CD8-positive, alpha-beta memory T cell (primary cell): ENCODE measurements at places on chromosomes 6 and 20. TPM values are rescaled to one million over a fixed set of nuclear protein-coding genes. Genes with fewer than 3 reads are reported as not detected.

Gene PACSIN1
- total RNA-seq = 0.64 TPM

Gene RNASET2
- total RNA-seq = 27.6 TPM

Gene EEF1E1
- total RNA-seq = 71.2 TPM

Gene CTAGE9
- total RNA-seq = not detected

Gene ID4
- not detected for total RNA-seq

DNA sequence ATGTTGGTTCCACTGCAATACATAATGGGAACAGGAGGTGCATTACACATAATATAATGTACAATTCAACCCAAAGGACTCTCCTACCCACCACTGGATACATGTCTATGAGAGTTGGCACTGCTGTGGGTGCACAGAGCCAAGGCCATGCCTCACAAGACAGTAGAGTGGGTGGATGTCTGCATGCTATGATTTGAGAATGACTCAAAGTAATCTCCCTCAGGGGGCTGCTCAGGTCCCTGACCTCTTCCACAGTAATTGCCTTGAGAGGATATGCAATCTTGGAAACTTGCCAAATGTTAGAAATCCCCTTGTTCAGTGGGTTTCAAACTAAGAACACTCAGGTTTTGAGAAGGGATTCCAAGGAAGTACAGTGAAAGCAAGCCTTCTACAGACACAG is 79.0 kb downstream of the ANKEF1 start:
- no peak for DNase-seq

DNA sequence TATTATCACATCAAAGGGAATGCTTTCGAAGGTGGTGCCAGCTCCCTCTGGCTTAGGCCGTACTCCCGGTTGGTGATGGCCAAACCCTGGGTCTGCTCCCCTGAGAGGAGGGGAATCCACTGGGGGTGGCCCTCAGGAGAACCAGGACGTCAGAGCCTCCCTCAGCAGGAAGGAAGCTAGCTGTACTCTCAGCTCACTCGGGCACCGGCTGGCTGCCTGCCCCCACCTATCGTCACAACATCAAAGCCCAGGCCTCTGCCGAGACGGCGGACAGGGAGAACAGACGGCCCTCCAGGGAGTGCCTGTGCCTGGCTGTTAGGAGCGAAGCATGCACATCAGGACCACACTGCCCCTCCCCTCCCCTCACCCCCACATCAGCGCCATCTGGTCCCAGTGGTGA is 9.2 kb upstream of the PGC start:
- DNase-seq = no peak

- DNase-seq = no peak
Measured at GRCh38 chr6:5512422-5512821, 251.1 kb downstream of the FARS2 start.
